ENCODE measurements at places on chromosomes 7 and 10.

DNA sequence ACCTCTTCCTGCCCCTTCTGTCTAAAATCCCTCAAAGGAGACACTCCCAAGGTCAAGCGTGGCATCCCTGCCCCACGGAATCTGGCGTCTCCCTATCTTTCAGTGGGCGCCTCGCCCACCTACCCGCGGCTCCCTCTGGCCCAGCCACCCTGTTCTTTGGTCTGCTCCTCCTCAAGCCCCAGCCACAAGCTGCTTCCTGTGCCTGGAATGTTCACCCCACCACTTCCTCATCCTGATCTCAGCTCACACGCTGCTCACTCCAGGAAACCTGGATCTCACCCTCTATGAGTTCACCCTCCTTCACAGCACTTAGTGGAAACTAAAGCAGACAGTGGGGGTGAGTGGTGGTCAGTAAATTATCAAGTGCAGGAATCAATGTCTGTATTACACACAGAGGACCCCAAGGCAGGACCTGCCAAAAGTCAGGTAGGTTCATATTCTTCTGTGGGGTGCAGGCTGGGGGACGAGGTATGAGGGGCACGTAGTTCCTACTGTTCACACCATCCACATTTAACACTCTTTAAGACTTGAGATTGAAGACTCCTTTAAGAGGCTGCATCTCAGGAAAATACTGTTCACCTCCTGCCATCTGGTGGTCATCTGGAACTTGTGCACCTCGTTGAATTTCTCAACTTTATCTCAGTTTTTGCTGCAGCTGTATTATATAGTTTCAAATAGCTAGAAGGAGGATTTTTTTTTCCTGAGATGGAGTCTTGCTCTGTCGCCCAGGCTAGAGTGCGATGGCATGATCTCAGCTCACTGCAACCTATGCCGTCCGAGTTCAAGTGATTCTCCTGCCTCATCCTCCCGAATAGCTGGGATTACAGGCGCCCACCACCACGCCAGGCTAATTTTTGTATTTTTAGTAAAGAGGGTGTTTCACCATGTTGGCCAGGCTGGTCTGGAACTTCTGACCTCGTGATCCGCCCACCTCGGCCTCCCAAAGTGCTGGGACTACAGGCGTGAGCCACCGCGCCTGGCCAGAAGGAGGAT is 166.6 kb downstream of the ARHGAP21 start:
- no peak for DNase-seq

GRCh38 chr7:102286237-102287110 is at the start of gene SH2B2:
Gene SH2B2 (plus strand): TSS chr7:102286868. CDS start chr7:102300551, 13,683 bp downstream.
- no peak for DNase-seq

DNA sequence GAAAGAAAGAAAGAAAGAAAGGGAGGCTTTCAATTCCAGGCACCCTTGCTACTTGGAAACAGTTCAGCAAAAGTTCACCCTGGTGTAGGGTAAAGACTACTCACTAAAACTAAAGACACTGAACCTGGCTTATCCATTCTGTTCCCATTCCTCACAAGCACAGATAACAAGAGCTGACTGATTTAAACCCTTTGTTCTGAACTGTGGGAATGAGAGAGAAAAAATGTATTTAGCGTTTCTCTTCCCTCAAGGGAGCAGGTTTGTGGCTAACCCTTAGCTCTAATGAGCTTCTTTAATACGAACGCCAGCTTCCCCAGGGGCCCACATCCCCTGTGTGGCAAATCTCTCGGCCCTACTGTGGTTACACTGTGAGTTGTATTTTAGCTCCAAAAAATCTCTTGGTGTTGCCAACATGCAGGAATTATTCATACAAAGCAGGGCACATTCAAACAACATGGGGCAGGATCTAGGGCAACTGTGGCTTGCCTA is 23.3 kb downstream of the PRTFDC1 start:
- no peak for DNase-seq

GRCh38 chr7:78635026-78635793 is 818.3 kb downstream of the MAGI2 start:
- no peak for DNase-seq

DNA sequence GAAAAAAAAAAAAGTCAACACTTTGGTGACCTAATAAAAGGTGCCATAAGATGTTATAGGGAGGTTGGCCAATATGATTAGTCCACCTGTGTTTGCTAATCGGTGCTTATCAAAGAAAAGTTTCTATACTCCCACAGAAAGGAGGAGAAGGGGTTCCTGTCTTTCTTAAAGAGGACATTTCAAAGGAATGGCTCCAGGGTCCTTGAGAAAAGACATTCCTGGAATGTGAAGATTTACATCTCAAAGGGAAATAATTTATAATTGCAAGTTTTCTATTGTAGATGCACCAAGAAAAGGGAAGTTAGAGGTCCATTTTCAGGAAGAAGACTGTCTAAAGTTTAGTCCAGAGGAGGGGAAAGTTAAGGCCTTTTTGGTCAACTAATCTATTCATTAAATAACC is 715.3 kb downstream of the NXPH1 start:
- no peak for DNase-seq

DNA sequence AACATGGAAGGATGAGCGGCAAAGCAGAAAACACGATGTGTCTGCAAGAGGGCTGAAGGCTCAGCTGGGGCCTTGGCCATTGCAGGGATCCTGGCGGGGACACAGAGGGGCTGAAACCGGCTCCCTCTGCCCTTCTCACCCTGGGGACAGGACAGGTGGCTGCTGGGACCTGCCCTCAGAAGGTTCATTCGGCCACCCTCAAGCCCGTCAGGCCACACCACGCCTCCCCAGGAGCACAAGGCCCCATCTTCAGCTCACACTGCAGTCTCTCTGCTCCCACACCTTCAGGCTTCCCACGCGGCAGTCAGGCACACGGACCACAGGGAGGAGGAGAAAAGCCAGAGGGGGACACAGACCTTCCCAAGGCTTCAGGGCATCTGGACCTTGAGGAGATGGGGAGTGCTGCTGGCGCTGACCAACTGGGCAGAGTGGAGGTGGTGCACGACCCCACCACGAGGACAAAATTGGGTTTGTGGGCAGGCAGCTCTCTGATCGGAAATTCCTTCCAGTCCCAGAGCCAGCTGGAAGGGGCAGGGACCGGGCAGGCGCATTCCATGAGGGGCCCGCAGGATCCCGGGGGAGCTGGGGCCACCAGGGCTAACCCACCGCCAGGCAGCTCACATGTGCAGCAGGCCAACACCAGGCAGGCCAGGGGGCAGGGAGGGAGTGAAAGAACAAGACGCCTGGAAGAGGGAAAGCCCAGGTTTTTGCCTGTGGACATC is 104.0 kb downstream of the MAD1L1 start:
- DNase-seq: no peak

DNA sequence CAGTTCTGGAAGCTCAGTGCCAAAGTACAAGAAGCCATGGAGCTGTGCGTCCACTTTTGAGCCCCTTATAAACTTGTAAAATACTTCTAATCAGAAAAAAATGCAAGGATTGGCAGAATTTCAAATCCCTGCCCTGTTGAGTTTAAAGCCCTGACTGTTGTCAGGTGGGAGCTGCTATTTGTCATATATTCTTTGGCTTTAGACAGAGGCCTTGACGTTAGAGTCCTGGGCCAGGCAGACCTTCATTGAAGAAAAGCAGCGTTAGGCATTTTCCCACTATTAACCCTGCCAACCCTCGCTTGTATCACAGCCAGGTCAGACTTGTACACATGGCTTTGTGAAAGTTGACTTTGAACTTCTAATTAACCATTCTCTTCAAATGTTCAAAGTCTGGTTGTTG is 155.4 kb downstream of the TWIST1 start:
- DNase-seq: no peak

DNA sequence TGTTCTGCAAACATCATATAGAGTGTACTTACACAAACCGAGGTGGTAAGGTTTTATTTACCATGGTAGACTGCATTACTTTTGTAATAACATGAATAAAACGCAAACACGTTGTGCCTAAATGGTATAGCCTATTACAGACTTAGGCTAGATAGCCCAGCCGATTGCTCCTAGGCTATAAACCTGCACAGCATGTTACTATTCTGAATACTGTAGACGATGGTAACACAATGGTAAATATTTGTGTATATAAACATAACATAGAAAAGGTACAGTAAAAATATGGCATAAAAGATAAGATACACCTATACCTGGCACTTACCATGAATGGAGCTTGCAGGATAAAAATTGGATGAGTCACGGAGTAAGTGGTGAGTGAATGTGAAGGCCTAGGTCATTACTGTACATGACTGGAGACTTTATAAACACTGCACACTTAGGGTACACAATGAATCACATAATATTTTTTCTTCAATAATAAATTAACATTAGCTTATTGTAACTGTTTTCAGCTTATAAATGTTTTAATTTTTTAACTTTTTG is 16.3 kb downstream of the AKR1D1 start:
- DNase-seq: no peak

DNA sequence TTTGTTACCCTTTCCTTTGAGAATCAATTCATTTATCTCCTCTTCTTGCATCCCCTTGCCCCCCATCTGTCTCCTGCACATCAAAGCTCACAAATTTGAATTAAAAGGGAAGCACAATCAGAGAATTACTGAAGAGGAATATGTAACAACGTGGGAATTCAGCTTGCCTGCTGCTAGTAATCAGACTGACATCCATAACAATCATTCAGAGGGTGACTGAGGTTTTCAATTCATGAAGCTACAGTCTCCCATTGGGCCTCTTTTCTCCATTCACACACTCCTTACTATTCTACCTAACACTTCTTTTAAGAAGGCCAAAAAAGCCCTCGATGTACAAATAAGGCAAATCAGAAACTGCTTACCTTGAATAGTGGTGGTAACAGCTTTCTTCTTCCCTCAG is 24.3 kb upstream of the DNA2 start:
- DNase-seq: no peak

GRCh38 chr7:106865130-106866041 is at the start of gene PIK3CG:
Gene PIK3CG (plus strand): TSS chr7:106865282. CDS start chr7:106867562, 2,280 bp downstream.
- DNase-seq: no peak

GRCh38 chr10:75499556-75500160 is 68.2 kb downstream of the LRMDA start:
- DNase-seq: no peak

- DNase-seq: no peak
Observed at GRCh38 chr10:123742751-123743440, 76.7 kb downstream of the GPR26 start.

GRCh38 chr10:34147641-34148304 is 667.3 kb downstream of the PARD3 start:
- no peak for DNase-seq

DNA sequence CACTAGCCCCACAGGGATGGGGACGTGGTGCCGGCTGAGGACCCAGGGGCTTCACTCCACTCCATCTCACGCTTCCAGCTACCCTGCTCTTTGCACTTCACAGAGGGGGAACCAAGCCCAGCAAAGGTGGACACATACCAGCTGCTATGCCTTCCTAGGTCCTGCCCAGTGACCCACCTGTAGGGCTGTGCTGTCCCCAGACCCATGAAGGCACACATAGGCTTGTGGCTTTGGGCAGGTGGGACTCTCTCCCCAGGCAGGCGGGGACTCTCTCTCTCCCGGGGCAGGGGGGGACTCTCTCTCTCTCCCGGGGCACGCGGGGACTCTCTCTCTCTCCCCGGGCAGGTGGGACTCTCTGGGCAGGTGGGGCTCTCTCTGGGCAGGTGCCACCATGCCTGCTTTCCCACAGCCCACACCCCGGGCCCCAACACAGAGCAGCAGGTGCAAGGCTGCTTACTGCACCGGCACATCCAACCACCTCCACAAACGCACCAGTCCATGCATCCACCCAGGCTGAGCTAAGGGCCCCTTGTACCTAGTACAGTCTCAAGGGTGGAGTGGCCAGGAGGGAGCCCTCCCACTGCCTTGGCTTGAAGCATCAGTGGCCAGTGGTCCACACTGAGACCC is 13.8 kb upstream of the GPR146 start:
- DNase-seq: no peak

- no peak for DNase-seq
Observed at GRCh38 chr7:74212661-74213060, 2.9 kb downstream of the LAT2 start.

DNA sequence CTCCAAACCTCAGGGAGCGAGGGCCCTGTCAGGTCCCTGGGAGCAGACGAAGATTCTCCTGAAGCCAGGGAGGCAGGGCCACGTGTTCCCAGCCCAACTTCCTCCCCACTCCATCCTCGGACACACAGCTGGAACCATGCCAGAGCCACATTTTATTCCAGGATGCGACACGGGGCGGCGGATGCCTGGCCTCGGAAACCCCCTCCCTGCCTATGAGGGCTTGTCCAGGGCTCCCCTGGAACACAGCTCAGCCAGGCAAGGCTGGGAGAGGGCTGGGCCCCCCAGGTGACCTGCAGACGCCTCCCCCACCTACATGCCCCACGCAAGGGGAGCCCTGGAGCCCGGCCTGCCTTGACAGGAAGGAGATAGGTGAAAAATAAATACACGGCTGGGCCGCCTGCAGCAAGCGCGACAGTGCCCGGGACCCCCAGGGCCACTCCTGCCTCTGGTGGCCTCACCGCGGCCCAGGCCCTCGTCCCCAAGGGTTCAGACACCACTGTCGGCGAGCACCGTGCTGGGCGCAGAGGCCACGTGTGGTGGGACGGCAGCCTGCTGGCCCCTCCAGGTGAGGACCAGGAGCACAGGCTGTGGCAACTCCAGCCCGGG is 21.5 kb downstream of the GET4 start:
- DNase-seq: no peak

- DNase-seq: no peak
Observed at GRCh38 chr7:101164071-101164840, 1.1 kb downstream of the VGF start.
